T-helper 2 cell treated with Interferon-gamma antibody and Interleukin-4, amounts not matched to agents 5 μg/mL and 100 μg/mL, for 36 hours (primary cell): ENCODE measurements at places on chromosomes 5 and 9.

DNA sequence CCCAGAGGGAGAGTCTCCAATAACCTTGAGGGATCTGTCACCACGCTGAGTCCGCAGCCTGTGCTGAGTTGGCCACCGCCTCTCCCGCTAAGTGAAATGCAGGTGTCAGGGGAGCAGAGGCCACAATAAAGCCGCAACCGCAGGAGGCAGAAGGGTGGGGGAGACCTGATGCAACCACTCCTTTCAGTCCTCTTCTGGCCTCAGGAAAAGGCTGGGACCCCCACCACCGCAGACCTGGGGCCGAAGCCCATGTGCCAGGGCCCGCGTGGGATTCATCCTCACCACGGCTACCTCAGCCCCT lies 576 bp downstream of the MAP1B start:
- no peak for DNase-seq

- no peak for DNase-seq
Measured at GRCh38 chr5:131563434-131564228, 71.4 kb downstream of the RAPGEF6 start.

- no peak for DNase-seq
Measured at GRCh38 chr5:73151766-73152410, 21.1 kb upstream of the TMEM174 start.

DNA sequence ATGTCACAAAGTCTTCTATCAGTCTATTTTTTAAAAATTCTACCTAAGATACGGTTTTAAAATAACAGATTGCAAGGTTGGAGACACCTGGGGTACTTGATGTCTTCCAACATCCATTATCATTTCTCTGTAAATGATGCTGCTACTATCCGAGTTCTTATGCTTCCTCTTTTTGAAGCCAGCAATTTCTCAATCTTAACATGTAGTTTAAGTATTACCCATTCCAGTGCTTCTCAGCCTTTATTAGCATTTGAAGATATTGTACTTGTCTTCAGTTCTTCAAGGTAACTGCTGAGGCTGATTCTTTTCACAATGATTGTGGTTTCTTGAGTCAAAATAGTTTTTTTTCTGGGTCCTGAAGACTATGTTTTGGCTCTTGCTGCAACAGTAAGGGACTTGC lies 96.4 kb upstream of the SELENOP start:
- no peak for DNase-seq

- no peak for DNase-seq
Measured at GRCh38 chr5:31165729-31166128, 27.8 kb upstream of the CDH6 start.

DNA sequence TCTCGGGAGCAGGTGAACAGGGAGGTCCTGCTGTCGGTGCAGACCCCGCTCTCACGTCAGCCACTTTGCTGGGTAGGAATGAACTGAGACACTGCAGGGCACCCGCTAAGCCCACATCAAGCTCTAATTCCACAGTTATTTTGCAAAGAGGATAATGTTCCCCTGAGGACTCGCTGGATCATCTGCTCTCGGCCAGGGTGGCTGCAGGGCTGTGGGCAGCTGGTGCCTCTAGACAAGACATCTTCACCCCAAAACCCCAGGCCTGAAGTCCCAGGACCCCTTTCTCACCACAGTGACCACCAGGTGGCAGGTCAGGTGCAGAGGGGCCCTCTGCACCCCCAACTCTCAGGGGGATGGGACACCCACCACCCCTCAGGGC lies 135.1 kb upstream of the PPP1R26 start:
- DNase-seq, result no peak

- no peak for DNase-seq
Measured at GRCh38 chr9:95696701-95697100, 178.8 kb upstream of the ERCC6L2 start.

DNA sequence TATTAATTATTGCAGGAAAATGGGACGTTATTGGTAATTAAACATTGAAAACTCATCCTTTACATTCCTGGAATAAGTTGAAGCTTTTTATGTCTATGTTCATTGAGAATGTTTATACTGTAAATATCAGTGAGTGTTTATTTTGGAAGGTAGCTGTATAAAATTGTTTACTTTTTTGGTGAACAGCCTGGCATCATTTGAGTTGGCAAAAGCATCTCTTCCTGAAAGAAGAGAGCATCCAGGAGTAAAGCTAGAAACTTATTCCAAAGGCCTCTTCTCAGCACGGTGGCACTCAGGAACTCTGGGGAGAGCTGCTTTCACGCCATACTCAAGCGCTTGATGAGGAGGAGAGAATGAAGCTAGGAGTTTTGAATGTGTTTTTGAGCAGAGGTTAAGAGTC lies 79.9 kb downstream of the GAPVD1 start:
- no peak for DNase-seq

DNA sequence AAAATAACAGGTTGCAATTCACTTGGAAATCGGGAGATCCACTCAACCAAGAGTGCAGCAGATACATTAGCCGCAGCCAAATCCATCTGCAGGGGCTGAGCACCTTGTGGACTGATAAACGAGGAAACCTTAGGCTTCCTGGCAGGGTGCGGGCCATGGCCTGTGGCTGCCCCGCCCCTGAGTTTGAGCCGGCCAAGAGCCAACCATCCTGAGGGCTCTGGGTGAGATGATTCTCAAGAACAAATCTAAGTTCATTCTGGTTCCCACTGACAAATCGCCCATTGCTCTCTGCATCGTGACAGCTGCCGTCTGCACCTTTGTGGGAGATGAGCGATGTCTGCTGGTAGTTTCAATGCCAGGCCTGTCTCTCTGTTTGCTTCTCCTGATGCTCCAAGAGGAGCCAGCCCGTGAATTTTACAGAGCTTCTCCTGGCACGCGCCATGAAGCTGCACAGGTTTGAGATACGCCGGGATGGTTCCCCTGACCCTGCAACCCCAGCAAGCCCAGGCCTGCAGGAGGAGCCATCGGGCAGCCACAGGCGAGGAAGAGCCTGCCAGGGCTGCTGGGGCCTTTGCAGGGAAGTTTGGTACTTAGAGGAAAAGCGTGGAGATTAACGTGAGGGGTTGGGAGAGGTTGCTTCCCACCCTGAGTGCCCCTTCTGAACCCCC lies 154.0 kb downstream of the OLFM1 start:
- no peak for DNase-seq

DNA sequence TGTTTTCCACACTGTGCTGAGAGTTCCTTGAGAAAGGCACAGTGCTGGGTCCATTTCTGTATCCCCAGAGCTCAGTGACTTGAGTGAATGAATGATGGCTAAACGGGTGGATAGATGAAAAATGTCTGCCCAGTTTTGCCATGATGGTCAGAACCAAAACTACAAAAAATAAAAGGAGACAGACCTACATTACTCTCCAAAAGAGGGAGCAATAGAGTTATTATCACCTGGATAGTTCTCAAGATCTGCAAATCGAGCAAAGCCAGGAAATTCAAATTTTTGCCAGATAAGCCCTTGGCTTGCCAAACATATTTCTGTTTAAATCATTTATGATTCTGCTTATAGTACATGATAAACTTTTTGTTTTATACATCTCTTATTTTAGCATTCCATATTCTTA lies 214.2 kb upstream of the ZNF462 start:
- no peak for DNase-seq

- DNase-seq, result no peak
Measured at GRCh38 chr5:66494437-66494836, 101.8 kb upstream of the MAST4 start.

DNA sequence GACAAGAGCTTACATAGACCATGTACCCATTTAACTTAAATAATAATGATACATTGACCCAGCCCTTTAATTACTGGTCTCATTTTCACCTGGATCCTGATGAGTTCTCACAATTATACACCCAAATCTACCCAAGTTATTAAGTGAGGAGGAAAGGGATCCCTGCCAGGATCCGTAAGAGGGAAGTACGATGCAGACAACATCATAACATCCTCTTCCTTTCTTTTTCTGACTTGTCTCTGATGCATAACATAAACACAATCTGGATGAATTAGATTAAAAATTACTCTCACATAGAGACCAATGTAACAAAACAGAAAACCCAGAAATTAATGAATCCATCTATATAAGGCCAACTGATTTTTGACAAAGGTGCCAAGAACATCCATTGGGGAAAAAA lies 17.0 kb downstream of the MARCHF3 start:
- no peak for DNase-seq

DNA sequence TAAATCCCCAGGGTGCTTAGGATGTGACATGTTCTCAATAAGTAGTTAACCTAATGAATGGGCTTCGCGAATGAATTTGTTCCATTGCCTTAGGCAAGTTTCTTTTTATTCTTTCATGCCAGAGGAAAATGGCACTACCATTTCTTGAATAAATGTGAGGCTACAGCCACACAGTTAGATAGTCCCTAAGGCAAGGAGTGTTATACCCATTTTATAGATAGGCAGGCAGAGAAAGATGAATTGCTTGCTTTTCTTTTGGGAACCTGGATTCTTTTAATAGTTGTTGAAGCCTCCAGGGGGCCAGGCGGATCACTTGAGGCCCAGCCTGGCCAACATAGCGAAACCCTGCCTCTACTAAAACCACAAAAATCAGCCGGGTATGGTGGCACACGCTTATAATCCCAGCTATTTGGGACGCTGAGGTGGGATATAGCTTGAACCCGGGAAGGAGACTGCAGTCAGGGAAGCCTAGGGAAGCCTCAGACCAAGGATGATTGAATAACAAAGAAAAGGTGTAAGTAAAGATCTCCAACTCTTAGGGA lies 943 bp downstream of the NOP16 start:
- DNase-seq, result no peak

GRCh38 chr9:135522931-135523330 lies 1.7 kb downstream of the LCN1 start:
- DNase-seq, result no peak
